Stimulated activated CD8-positive, alpha-beta memory T cell treated with anti-CD3 and anti-CD28 coated beads, Interleukin-2, amount 100 ng/mL, for 1 hour (primary cell): ENCODE measurements at places on chromosomes 2 and 18.

- DNase-seq: no peak
Observed at GRCh38 chr2:116585669-116586327, 1228.7 kb upstream of the DDX18 start.

DNA sequence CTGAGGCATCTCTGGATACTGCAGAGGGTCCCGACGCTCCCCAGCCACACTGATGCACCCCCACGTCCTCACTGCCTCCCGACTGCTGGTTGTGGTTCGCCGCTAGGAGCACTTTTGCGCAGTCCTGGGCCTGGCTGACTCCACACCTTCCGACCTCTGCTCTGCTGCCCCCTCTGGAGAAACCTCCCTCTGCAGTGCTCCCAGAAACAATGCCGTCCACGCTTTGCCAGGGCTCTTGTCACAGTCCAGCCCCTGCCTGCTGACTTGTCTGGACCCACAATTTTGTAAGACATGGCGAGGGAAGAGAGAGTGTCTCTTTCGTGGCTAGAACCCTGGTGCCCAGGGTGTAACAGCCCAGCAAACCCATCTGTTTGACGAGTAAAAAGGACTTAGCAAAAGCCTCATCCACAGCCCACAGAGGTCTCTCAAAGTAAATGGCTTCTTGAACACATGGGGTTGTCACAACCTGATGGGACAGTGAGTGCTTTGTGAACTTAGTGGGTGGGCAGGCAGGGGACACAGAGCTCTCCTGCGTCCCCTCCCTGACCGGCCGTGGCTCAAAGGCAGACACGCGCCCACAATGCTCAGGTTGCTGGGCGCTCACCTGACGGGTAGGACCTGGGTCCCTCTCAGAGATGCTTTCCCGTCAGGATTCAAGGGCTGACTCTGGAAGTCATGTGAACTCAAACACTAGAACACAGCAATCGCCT is 4.0 kb downstream of the COPS9 start:
- DNase-seq: no peak

DNA sequence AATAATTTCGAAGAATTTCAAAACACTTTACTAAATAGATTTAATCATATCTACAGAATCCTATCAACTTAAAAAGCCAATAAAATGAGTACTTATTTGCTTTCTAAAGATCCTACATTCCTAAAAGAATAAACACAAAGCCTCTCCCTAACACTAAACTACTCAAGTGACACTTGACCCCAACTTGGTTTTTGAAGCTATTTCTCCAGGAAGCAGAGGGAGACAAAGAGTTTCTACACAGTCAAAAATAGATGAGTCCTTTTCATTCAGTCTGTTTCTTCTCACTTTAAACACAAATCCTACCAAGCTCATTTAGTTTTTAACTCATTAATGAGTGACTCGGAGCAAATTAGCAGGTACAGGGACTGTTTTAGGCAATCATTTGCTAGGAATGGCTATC is 2.1 kb downstream of the ATL2 start:
- no peak for DNase-seq

DNA sequence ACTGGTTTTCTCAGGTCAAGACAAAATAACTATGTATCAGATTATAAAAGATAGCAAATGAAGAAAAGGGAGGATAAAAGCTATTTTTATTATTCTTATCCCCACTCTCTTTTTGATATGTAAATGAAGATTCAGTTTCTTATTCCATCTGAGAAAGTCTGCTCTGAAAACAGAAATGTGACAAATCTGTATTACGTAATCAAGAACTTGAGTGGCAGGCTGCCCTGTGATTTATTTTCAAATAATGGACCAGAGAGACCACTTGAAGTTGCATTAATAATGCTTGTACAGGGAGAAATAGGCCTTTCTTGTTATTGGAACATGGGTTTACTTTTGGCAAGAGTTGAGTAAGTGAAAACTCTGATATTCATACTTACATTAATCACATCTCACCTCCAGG is 727.4 kb downstream of the DPP10 start:
- no peak for DNase-seq

DNA sequence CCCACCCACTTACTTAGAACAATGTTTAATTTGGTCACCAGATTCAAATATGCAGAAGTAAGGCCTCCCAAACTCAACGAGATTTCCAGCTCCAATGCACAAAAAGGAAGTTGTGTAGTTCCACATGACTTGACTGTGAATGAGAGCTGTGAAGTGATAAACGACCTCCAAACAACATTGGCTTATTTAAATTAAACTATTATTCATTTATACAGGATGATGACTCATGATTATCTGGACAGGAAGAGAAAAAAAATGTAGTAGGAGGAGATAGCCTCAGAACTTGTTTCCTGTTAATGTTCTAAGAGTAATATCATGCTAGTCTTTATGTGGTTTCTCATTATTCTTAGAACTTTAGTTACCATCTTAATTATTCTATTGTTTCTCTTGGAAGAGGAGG is 237.3 kb downstream of the C1D start:
- DNase-seq: no peak

DNA sequence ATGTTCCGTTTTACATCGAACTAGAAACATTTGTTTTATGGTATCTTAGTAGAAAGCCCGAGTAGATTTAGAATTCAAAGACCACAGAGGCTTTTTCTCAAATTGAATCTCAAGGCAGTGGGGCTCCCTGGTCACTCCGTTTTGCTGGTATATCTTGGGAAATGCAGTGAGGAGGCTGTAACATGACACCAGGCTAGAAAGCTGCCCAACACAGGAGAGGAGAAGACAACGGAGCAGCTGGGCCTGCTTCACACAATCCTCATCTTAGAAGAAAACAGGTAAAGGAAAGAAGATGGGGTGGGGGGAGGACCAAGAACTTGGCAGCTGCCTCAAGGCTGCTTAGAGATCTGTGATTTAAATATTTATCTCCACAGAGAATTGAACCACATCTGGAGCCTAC is 38.3 kb upstream of the EPB41L3 start:
- no peak for DNase-seq

GRCh38 chr18:12928206-12928605 is 19.6 kb upstream of the SEH1L start:
- DNase-seq: no peak

- DNase-seq: no peak
Observed at GRCh38 chr2:40445467-40445866, 6.4 kb downstream of the SLC8A1 start.

- DNase-seq: no peak
Observed at GRCh38 chr2:158990397-158991214, 22.2 kb downstream of the TANC1 start.

- DNase-seq: no peak
Observed at GRCh38 chr2:170353723-170354122, 175.8 kb downstream of the MYO3B start.

DNA sequence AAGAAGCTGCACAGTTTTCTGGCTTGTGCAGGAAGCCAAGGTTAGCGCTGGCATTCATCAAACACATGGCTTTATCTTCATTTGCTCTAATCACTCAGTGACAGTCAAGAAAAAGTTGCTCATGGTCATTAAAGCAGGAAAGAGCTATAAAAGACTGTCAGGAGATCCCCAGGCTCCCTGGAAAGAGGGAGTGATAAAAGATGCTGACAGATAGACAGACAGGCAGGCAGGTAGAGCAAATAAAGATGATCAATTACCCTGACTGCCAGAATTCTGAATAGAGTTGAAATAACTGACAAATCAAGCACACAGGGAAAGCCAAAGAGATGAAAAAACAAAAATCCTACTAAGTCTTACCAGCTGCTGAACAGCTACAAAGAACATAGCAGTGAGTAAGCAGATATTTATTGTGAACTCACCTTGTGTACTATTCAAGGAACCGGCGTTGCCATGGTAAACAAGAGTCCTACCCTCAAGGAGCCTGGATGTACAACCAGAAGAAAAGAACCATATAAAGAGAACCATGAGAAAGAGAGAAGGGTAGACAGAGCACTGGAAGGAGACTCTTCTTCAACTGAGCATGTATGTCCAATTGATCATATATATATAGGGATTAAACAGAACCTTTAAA is 68.0 kb downstream of the RNF152 start:
- DNase-seq: no peak
